Renal cortex interstitium (tissue), 15 donors: ENCODE measurements at places on chromosomes 4 and X. TPM values are rescaled to one million over a fixed set of nuclear protein-coding genes. Genes with fewer than 3 reads are reported as not detected.

The TCEAL1 gene
- polyA plus RNA-seq, result 28.3 TPM

The CNKSR2 gene
- 1.1 TPM for polyA plus RNA-seq

The NPY2R gene
- 0.35 TPM for polyA plus RNA-seq

The SUPT20HL1 gene
- not detected for polyA plus RNA-seq

The SPANXA1 gene
- not detected for polyA plus RNA-seq

The TIGD2 gene
- 12.4 TPM for polyA plus RNA-seq

The SH2D1A gene
- 0.14 TPM for polyA plus RNA-seq

The CC2D2A gene
- polyA plus RNA-seq, result 51.4 TPM

The PROM1 gene
- polyA plus RNA-seq, result 37.7 TPM

The VGLL1 gene
- 3.6 TPM for polyA plus RNA-seq

The KLHL2 gene
- 22.8 TPM for polyA plus RNA-seq

The CACNA1F gene
- polyA plus RNA-seq, result 0.09 TPM

The BGN gene
- polyA plus RNA-seq, result 154 TPM

The FGFBP2 gene
- polyA plus RNA-seq, result not detected
